ENCODE measurements at places on chromosomes 3 and 15.

DNA sequence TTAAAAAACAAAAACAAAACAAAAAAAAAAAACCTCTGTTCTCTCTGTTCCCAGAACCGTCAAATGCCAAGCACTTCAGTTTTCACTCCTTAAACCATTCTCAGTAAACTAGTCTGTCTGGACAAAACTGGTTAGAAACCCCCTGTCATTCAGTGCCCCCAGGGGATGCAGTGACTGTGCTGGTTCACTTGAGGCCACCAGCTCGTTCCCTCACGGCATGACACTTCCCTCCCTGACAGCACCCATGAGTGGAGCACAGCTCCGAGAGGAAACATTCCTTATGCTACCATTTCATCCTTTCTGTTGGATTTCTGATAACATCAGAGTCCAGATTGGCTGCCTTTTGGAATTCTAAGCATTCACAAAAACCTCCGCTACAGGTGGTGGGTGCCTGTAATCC, 244.0 kb upstream of the TPM1 start:
- no peak for DNase-seq

GRCh38 chr3:40024526-40024925, 215.1 kb downstream of the MYRIP start:
- no peak for DNase-seq

DNA sequence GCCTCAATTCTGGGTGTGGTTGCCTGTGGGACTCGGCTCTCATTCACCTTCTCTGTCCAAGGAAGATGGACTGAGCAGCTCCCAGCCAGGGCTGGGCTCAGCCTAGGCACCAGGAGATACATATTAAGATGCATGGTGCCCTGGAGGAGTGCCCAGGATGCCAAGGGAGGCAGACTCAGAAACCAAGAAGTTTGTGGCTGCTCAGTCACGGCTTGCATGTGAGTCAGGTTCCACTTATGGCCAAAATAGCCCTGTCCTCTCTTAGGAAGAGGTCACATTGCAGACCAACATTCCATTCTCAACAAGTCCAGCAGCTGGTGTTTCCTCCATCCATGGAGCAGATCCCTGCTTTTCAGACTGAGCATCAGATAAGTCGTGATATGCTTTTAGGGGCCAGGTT, 21.8 kb downstream of the CDCP1 start:
- DNase-seq: no peak

- DNase-seq: no peak
Observed at GRCh38 chr15:33138000-33138399, 56.5 kb downstream of the FMN1 start.

- no peak for DNase-seq
Observed at GRCh38 chr15:84658788-84659411, 901 bp upstream of the NMB start.

DNA sequence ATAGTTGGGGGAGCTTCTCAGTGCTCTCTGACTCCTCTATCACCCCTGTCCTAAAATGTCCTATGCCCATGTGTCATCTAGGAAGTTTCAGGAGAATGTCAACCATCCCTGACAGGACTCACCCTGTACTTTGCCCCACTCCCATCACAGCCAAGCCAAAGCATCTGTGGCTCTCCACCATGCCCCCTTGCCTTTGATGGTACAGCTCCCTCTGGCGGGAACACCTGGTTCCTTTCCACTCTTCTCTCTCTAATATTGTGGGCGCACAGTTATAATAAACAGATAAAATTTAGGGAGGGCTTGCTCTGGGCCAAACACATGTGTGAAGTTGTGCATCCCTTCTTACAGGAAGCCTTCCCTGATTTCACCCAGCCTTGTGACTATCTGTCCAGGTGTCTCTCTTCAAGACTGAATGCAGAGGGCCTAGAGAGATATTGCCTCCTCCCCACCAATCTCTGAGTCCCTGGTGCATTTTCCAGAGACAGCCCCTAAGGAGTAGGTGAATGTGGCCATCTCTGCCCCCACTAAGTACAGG, 62.8 kb downstream of the ISG20 start:
- DNase-seq: no peak

DNA sequence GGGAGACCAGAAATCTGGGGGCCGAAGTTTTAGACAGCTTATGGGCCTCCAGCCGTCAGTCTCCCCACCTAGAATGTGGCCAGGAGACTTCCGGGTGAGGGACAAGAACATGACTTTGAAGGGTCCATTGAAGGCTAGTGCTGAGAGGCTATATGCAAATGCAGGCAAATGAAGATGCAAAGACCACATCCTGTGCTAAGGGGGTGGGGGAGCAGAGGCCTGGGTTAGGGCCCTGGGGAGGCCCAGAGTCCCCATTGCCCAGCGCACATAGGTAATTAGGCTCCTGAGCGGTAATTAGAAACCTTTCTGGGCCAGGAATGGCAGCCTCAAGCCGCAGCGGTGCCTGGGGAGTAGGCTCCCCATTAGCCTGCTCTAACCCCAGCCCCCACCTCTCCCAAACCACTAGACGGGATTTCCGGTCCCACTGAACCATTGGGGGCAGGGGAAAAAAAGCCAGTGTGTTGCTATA, 6.8 kb downstream of the CSK start:
- no peak for DNase-seq

GRCh38 chr3:126766653-126767052, 62.6 kb downstream of the CHCHD6 start:
- DNase-seq: no peak

DNA sequence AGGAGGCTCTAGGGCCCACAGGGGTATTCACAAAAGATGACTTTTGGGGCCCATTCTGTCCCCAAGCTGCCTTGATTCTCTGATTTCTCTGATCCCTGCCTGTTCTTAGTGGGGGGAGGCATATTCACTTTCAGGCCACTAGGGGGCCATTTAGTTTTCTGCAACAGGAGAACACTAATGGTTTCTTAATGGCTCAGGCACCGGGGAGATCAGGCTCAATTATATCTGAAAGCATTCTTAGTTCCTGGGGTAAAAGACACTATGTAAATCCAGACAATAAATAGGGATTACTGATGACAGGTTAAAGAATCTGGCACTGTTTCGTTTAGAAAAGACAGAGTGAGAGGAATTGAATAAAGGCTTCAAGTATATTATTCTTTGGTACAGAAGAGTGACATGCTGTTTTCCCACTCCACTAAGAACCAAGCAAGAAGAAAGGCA, 2.5 kb upstream of the INAFM2 start:
- DNase-seq: no peak

DNA sequence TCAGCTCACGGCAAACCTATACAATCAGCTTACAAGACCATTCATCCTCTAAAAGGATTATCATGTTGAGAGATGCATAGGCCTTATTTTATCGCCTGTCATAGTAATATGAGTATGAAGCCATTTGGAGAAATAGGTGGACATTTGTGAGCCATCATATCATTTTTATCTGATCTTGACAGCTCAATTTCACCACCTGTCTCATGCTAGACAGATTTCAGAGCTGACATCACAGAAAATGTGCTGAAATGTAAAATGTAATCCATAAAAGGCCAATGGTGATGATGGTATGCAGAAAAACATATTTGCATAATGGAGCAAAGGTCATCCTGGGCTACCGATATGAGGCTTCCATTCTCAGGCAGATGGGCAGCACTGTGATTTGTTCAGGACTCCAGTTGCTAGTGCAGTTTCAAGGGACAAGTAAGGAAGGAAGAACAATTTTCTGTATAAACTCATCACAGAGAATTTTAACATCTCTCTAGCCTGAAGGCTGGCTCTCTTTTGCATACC, 221.5 kb downstream of the ULK4 start:
- no peak for DNase-seq

- DNase-seq: no peak
Observed at GRCh38 chr15:82830427-82831173, 21.2 kb downstream of the WHAMM start.

DNA sequence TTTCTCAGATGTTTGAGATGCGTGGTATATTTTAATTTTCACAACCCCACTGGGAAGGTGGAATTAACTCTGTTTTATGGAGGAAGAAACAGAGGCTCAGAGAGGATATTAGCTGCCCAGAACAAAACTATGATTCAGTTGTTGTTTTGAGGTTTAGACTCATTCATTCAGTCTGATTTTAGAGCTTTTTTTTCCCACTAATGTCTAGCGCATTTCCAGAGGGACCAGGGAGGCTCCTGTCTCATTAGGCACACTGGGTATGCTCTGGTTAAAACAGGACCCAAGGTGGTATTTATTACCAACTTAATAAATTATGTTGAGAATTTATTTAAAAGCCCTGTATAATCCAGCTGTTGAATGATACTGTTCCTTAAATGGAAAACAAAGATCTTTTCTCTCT, 272.0 kb upstream of the RGMA start:
- no peak for DNase-seq

- DNase-seq: no peak
Observed at GRCh38 chr3:139934613-139935015, 371 bp upstream of the CLSTN2 start.

DNA sequence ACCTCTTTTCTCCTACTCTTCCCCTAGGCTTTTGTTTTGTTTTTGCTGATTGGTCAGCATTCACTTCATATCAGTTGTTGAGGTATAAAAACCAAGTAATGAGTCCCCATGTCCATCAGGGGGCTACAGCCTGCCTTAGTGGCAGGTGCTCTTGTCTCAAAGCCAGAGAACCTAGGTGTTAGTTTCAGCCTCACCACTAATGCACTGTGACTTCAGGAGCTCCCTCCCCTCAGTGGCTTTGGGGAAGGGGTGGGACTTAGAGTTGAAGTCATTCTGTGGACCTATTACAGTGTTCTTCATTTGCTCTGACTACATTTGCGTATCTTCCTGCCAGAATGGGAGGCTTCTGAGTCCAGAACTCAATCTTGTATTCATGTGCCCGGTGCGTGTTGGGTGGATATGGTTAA, 41.6 kb downstream of the NR2C2 start:
- DNase-seq: no peak

DNA sequence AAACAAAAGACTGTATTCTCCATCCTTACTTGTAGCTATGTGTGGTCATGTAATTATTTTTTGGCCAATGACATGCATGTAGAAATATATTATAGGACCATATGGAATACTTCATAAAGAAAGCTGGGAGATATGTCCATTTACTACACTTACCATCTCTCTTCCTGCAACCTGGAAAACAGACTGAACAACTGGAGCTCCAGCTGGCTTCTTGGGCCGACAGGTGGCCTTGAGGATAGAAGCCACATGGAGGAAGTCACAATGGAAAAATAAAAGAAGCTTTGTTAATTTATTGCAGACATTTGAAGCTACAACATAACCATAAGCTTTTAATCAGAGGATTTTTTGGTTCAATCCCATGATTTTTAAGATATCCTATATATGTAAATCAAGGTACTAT, 167.9 kb upstream of the CBLB start:
- no peak for DNase-seq

GRCh38 chr3:86967062-86967461, 23.9 kb downstream of the VGLL3 start:
- DNase-seq: no peak

DNA sequence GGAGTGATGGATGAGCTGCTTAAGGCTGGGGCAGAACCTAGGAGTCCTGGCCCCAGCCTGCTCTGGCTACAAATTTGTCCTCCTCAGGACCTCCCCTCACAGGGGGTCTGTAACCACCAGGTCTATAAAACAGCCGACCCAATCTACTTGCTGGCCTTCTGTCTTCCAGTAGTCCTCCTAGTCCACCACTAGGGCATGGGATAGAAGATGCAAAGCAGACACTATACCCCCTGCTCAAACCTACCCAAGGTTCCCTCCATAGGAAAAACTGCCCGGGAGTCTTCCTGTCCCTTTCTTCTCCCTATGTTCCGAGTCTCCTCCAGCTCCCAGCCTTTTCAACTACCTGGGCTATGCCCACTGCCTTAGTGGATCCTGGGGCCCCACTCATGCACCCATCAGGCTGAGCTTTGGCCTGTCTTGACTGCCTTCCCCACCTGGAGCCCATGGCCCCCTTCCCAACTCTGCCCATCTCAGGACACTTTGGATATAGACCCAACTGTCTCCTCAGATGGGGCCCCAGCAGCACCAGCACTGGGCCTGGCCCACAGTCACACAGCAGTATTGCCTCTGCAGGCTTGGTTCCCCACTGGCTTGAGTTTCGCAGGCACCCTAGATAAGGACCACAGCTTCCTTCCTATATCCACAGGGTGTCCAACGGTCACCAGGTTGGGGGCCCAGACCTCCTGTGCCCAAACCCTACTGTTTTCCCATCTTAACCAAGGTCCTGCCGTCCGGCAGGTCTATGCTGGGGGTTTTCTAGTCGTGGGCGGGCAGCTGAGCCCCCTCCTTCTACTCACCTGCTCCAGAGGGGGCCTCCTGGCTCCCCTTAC, 1.1 kb downstream of the HYAL3 start:
- no peak for DNase-seq

DNA sequence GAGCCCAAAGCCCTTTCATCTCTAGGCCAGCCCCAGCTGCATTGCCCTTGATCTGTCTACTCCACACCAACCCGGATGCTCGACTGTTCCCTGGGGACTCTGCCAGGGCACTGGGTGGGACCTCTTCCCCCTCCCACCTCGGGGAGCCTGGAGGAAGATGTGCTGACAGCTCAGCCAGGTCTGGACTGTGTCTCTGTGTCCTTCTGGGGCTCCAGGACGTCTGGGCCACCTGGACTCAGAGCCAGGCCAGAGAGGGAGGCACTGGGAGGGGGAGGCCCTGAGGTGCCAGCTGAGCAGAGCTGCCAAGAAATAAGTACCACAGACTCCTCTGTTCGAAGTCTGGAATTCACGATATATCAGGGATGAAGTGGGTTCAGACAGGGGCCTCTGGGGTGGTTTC, 5.8 kb upstream of the HCN4 start:
- DNase-seq: no peak

- DNase-seq: no peak
Observed at GRCh38 chr3:11542551-11542950, 101.2 kb downstream of the VGLL4 start.

DNA sequence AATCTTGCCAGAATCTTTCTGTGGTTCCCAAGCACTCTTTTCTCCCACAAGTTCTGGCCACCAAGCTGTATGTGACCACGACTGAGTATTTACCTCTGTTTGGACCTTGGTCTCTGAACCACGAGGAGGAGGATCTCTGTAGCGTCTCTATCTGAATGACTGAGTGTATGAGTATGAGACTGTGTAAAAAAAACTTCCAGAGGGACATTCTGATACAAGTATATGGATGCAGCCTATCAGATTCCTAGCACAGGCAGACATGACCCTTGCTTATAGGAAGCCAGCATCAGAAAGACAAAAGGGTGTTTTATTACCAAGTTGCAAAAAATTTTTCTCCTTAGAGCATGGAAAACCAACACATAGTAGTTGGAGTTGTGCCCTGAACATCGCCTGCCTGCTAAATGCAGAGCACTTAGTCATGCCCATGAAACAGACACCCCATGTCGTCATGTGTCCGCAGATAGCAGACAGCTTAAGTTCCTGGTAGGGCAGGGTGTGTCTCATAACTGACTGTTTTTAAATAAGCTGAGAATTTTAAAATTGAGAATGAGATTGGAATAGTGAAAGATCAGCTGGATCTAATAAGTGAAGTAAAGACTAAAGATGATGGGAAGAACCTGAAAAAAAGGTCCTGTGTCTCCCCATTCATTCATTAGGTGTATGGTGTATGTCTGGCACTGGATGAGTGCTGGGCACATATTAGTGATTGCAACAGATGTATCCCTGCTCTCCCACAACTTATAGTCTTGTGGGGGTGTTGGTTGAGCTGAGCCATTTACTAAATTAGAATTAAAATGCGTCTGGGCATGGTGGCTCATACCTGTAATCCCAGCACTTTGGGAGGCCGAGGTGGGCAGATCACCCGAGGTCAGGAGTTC, 30.9 kb downstream of the DAG1 start:
- no peak for DNase-seq
